ENCODE measurements at places on chromosomes 1 and 21.
A peak's percentile ranks its signal among the peaks of the same experiment; 100 is the strongest.

DNA sequence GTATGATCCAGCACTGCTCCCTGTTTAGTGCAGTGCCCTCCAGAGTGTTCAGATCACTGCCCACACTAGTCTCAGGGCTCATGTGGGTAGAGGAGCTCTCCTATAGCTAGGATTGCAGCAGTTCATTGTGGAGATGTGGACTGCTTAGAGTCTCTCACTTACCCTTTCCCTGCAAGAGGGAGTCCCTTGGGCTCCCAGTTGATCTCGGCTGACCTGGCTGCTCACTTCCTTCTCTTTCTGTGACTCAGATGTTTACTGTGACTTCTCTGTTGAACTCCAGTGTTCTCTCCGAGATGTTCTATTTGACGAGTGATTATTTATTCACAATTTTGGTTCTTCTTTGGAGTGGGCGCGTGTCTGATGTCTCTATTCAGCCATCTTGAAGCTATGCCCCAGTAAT, 141.9 kb downstream of the PTBP2 start:
- no peaks in the 10 kb centered on the region for H3K4me1 ChIP-seq
- no peak for DNase-seq
- H3K4me3 ChIP-seq: no peak overlapping the region

DNA sequence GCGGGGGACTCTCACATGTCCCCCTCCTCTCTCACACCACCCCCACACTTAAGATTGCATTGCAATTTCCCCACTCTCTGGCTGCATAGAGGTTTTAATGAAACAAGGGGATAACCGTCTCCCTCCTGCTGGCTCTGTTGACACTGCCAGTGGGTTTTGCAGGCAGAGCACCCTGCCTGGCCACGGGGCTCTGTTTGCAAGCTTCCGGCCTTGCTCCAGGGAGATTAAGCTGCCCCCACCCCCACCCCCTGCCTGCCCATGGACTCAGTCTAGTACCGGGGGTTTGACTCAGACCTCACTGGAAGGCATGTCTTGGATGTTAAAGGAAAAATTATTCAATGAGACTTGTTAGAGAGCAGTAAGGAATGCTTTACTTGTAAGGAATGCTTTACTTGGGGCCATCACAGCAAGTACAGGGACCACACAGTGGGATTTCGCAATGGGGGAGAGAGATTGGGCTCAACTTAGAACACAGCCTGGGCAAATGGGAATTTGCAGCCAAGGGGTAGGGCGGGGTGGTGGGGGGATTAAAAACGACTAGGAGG, 101.0 kb downstream of the AJAP1 start:
- H3K4me1 ChIP-seq: peaks cover 23% of the 10 kb centered on the region
- DNase-seq: no peak
- H3K27me3 ChIP-seq: peaks cover 15% of the 10 kb centered on the region
- no peak overlapping the region for H3K4me3 ChIP-seq
- peaks cover 5% of the 10 kb centered on the region for H3K36me3 ChIP-seq
- H3K27ac ChIP-seq: no peak overlapping the region

DNA sequence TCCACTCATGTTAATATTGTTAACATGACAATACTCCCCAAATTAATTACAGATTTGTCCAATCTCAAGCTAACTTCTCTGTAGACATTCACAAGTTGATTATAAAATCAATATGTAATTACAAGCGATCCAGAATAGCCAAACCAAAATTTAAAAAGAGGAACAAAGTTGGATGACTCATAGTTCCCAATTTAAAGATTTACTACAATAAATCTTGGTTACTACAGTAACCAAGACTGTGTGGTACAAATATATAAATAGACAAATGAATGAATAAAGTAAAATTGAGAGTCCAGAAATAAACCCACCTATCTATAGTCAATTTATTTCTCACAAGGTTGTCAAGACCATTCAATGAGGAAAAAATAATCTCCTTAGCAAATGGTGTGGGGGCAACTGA, 7.1 kb upstream of the KRTAP10-4 start:
- H3K27ac ChIP-seq: no peak overlapping the region
- no peak overlapping the region for H3K4me3 ChIP-seq
- no peak for DNase-seq
- no peaks in the 10 kb centered on the region for H3K36me3 ChIP-seq
- H3K4me1 ChIP-seq: no peaks in the 10 kb centered on the region
- H3K27me3 ChIP-seq: peaks cover 29% of the 10 kb centered on the region

DNA sequence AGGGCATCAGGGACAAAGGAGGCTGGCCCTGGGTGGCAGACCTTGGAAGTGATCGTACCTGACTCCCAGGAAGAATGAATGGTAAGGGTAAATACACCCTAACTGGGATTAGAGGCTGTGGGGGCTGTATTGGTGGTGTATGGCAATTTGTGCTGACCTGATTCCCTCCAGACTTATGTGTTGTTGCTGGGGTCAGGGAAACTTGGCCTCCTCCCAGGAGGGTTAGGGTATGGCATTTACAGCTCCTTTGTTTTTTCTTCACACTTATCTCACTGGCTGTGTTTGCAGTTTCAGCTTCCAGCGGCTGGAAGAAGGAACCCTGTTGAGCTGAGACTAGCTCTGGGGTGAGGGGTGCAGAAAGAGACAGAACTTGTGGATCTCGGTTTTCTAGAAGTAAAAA, 8.2 kb downstream of the VANGL1 start:
- peak; percentile 28 for DNase-seq
- peak overlapping the region; percentile 99 for H3K27ac ChIP-seq
- peaks cover 20% of the 10 kb centered on the region for H3K36me3 ChIP-seq
- peaks cover 3% of the 10 kb centered on the region for H3K27me3 ChIP-seq

- DNase-seq: peak; percentile 15
- H3K36me3 ChIP-seq: no peaks in the 10 kb centered on the region
- H3K4me3 ChIP-seq: no peak overlapping the region
Observed at GRCh38 chr1:228555074-228555994, 68.2 kb downstream of the RNF187 start.

DNA sequence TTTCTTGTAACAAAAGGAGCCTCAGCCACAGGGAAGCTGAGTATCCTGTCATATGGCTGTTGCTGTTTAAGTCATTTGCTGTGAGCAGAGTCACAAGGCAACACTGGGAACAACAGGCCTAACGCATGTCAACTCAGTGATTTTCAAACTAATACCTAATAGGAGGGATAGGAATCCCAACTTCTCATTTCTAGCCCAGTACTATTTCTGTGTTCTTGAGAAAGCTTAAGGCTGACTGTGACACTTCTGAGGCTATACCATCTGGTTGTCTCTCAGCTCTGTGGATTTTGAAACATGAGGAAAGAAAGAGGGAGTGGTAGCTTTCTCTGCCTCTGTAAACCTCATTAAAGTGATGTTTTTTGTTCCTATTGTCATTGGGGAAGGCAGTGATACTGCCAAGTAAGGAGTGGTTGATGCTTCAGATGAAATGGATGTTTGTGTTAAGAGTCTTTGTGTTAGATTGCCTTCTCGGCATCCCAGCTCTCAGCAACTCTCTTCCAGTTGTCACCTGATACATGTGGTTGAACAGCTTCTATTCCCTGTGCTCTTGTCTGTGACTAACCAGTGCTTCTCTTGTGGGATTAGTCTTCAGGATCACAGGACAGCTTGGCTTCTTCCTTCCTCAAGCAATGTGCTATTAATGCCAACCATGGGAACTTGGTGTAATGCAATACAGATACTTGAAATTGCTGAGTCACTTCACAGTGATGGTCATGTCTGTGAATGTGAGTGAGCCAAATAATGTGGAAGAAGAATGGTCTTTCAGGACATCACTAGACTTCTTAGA, 166.8 kb upstream of the IVNS1ABP start:
- peak overlapping the region; percentile 98 for H3K27ac ChIP-seq
- no peak for DNase-seq
- peaks cover 9% of the 10 kb centered on the region for H3K27me3 ChIP-seq

DNA sequence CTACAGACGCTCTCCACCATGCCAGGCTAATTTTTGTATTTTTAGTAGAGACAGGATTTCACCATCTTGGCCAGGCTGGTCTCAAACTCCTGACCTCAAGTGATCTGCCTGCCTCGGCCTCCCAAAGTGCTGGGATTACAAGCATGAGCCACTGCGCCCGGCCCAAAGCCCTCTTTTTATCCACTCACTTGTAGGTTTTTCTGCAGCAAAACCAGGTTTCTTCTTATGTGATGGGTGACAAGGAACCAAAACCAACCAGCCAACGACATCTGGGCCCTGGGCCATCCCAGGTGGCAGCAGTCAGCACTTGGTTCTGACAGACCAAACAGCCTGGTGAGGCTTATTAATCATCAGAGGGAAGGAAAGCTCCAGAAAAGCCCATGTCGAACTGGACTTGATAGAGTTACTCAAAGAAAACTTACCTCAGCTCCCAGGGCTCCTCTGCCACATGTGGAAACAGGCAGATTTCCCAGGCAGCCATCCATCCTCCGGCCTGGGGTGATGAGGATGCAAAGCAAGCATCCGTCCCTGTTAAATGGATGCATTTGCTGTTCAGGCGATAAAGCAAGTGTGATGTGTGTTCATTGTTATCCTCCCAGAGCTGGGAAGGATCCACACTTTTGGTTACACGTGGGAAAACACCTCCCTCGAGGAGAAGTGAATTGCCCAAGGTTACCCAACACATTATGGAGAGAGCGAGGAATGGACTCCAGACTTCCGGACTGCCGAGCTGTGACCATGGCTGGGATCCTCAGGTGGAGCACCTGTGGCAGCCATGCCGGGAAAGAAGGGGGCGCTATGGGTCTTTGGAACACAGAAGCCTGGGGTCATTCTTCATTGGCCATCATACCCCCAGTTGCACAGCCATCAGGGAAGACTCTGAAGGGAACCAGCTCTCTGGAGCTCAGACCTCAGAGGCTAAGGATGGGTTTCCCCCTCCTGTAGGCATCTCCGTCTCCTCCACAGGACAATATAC, 118.8 kb downstream of the HUNK start:
- H3K36me3 ChIP-seq: peaks cover 57% of the 10 kb centered on the region
- peak overlapping the region; percentile 19 for H3K27ac ChIP-seq
- peaks cover 39% of the 10 kb centered on the region for H3K4me1 ChIP-seq
- no peak for DNase-seq
- H3K4me3 ChIP-seq: no peak overlapping the region

DNA sequence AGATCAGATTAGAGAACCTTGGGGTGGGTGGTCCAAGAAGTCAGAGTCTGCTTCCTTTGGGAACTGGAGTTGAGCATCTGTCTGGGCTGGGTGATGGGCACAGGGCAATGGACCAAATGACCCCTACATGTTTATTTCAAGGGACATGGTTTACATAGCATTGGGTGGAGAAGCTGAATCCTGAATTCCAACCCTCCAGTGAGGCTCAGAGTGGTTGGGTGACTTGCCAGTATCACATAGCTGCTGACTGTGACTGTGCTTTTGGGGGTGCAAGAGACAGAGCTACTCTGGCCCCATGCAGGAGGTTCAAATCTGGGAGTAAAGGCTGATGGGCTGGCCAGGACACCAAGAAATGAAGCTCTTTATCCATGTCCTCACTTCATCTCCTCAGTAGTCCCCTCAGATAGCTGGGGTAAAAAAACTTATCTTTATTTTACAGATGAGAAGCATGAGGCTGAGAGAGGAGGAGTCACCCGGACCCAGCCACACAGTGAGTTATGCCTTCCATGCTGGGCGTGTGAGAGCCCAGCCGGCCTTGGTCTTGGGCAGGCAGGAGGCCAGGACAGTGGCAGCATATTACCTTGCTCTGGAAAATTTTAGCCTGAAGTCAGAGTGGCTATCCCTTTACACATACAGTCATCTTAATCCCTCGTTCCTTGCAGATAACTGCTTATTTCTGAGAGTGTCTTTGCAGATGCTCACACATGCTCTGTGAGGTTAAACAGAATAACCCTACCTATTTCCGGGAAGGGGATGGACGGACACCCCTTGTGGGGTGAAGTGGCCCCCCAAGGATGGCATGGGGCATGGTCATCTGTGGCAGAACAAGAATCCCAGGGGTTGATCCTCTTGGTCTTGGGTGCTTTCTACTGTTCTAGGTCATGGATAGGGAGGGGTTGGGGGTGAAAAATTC, 2.8 kb upstream of the SERINC2 start:
- no peak for DNase-seq
- no peaks in the 10 kb centered on the region for H3K36me3 ChIP-seq
- H3K4me1 ChIP-seq: peaks cover 21% of the 10 kb centered on the region
- peaks cover 53% of the 10 kb centered on the region for H3K27me3 ChIP-seq

GRCh38 chr1:115642168-115643072, 650 bp downstream of the VANGL1 start:
- peak overlapping the region; percentile 89 for H3K4me3 ChIP-seq
- peaks cover 8% of the 10 kb centered on the region for H3K27me3 ChIP-seq
- H3K4me1 ChIP-seq: peaks cover 38% of the 10 kb centered on the region
- peak overlapping the region; percentile 79 for H3K27ac ChIP-seq
- peaks cover 22% of the 10 kb centered on the region for H3K36me3 ChIP-seq

- H3K36me3 ChIP-seq: no peaks in the 10 kb centered on the region
- no peak for DNase-seq
- no peak overlapping the region for H3K4me3 ChIP-seq
- H3K27me3 ChIP-seq: peaks cover 3% of the 10 kb centered on the region
- no peak overlapping the region for H3K27ac ChIP-seq
Observed at GRCh38 chr1:221961532-221962292, 219.8 kb upstream of the DUSP10 start.

- no peak for DNase-seq
- no peaks in the 10 kb centered on the region for H3K27me3 ChIP-seq
- H3K4me3 ChIP-seq: no peak overlapping the region
- H3K36me3 ChIP-seq: no peaks in the 10 kb centered on the region
- H3K4me1 ChIP-seq: peaks cover 3% of the 10 kb centered on the region
- no peak overlapping the region for H3K27ac ChIP-seq
Observed at GRCh38 chr1:160827418-160827817, 31.4 kb downstream of the LY9 start.

DNA sequence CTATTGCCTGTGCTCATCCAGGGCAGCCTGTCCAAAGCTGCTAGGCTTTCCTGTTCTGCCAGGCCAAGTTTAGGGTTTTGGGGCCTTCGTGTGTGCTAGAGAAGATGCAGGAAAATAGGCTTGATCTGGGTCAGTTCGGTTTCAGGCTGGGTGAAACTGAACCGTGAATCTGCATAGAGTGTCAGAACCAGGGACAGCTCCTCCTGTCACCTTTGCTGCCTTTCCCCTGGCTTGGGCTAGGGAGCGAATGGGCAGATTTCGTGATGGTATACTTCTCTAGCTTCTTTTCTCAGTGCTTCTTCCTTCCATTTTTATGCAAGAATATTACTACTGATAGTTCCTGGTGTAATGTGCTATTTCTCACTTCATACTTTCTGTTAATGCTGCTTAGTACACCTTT, 6.0 kb upstream of the AGO1 start:
- H3K4me3 ChIP-seq: no peak overlapping the region
- peak; percentile 63 for DNase-seq
- H3K27ac ChIP-seq: no peak overlapping the region
- H3K36me3 ChIP-seq: no peaks in the 10 kb centered on the region
- H3K27me3 ChIP-seq: peaks cover 20% of the 10 kb centered on the region

DNA sequence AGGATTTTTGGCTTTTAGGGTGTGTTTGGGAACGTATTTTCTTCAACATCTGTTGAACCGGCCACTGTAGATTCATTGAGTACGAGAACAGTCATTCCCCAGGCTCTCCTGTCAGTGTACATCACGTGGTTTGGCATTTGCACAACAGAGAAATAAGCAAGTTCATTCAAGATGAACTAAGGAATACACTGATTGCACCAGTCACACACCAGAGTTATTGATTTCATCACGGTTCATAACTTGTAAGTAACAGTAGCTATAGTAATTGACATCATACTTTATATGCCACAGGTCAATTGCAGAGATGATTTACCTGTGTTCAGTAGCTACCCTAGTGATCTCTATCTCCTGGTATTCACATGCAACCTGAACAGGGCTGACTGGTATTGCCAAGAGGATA, 90.7 kb upstream of the ETS2 start:
- peaks cover 6% of the 10 kb centered on the region for H3K27me3 ChIP-seq
- H3K36me3 ChIP-seq: no peaks in the 10 kb centered on the region
- no peak overlapping the region for H3K27ac ChIP-seq
- peaks cover 15% of the 10 kb centered on the region for H3K4me1 ChIP-seq
